ENCODE measurements at places on chromosomes 2 and 18.

DNA sequence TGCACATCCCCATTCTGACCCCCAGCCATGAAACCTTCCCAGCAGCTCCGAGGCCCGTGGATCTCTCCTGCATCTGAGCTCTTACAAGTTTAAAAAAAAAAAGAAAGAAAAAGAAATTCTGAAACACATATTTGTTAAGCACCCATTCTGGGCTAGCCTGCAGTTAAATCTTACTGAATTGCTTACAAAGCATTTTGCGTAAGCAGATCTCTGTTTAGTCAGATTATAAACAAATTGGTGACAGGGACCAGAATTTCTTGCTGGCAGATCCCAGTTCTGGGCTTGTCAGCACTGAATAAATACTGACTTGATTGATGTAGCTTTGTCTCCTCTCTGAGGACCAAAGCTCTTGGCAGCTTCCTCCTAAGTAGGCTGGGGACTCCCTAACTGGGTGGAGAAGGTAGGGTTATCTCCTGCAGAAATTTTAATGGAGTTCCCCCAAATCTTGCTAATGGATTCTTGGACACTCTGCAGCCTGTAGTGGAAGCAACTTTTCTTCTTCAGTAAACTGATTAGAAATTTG lies 160.9 kb downstream of the MIB1 start:
- no peak for DNase-seq

DNA sequence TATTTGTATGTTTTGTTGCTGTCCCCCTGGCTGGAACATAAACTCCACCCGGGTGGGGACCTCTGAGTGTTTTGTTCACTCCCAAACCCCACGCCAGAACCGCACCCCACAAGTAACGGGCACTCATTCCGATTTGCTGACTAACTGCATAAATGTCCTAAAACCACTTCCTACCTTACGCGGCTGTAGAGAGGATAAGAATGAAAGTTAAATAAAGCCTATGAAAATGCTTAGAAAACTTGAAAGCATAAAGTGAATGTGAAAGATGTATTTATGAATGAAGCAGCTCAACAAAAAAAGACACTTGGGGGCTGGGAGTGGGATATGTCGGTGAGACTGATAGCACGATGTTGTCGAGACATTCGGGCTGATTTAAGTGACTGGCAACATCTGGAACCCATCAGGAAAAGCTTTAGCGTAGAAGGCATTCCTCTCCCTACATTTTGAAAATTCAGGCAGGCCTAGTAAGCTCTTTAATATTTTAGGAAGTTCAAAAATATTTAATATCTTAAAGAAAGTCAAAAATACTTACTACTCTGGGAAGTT lies 206.7 kb downstream of the SH3RF3 start:
- DNase-seq, result peak; percentile 59

- no peak for DNase-seq
These were observed 241.1 kb downstream of the BCL2 start for GRCh38 chr18:63078471-63078870.

DNA sequence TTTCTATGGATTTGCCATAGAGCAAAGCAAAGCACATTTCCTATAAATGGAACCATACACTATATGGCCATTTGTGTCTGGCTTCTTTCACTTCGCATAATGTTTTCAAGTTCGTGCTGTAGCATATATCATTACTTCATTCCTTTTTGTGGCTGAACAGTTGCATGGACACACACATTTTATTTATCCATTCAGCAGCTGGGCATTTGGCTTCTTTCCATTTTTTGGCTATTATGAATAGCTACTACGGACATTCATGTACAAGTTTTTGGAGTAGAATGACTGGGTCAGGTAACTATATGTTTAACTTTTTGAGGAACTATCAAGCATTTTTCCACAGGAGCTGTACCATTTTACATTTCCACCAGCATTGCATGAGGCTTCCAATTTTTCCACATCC lies 10.7 kb upstream of the SELENOI start:
- DNase-seq, result no peak

DNA sequence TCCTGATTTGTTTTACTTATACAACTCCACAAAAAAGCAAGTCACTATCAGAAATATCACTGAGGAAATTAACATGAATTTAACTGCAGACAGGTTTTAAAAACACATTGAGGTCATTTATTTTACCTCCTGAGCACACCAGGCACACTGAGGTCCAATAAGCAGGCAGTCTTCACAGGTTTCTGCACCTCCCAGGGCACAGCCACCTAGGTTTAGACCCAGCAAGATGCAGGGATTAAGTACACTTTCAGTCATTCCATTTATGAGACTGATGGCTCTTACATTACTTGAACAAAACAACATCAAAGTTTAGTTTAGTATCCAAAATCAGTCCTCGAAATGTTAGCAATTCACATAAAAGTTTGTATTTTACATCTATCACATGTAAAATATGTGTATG lies 1.0 kb downstream of the ITGB6 start:
- no peak for DNase-seq

GRCh38 chr2:145066856-145067548 lies 547.1 kb upstream of the ZEB2 start:
- no peak for DNase-seq

DNA sequence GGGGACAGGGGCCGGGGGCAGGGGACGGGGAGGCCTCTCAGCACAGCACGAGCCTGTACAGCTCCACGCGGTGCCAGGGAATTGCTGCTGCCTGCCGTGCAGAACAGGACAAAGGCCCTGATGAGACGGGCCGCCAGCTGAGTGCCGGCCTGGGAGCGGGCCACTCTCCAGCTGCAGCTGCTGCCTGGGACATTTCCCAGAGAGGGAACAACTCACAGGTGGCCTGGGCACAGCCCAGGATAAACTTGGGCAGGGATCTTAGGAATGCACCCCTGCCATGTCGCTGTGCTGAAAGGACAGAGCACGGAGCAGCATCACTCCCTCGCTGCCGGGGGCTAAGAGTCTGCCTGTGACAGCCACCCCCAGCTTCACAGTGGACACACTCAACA lies 38.8 kb downstream of the CENPO start:
- DNase-seq, result no peak

DNA sequence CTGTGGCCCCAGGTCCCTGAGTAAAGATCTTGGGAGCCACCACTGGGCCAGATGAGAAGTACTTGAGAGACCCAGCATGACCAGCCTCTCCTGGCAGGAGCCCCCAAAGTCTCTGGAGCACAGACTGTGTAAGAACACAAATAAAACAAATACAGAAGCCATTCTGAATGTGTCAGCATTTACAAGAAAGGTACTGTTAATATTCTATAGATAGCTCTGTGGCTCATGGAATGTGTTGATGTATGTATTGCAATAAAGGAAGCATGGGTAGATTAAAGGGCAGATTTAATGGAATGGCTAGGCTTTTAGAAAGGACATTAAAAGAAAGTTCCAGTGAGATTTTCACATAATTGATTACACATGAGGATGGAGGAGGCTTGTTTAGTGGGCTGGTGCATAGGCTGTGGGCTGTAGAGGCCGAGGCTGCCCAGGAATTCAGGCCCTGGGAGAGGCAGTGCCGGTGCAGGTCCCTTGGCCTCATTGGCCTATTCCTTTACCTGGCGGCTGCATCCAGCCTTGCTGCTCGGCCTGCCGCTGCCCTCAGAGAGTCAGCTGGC lies 127.7 kb upstream of the DLX2 start:
- DNase-seq, result no peak

DNA sequence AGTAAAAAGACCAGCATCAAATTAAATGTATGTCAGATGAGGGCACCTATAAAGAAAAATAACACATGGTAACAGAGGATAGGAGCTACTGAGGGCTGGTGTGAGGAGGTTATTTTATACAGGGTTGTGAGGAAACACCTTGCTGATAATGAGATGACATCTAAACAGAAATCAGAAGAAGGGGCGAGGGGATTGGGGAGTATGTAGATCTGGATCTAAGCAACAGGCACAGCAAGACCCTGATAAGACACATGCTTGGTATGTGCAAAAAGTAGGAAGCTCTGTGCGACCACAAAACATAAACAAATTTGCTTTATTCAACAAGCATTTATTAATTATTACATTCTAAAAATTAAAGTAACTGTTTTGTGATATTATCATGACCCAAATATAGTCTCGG lies 295.4 kb downstream of the ZEB2 start:
- DNase-seq, result no peak
